ENCODE measurements at places on chromosomes 6 and 20. TPM values are rescaled to one million over a fixed set of nuclear protein-coding genes. Genes with fewer than 3 reads are reported as not detected.

Gene RPS6KA2
- total RNA-seq: 65.1 TPM

- H3K4me1 ChIP-seq: no peaks in the 10 kb centered on the region
- no peak overlapping the region for H3K27ac ChIP-seq
- no peak for DNase-seq
These were observed 67.8 kb downstream of the SYTL3 start for GRCh38 chr6:158717341-158718330.

Gene C6orf141
- 14.2 TPM for total RNA-seq

DNA sequence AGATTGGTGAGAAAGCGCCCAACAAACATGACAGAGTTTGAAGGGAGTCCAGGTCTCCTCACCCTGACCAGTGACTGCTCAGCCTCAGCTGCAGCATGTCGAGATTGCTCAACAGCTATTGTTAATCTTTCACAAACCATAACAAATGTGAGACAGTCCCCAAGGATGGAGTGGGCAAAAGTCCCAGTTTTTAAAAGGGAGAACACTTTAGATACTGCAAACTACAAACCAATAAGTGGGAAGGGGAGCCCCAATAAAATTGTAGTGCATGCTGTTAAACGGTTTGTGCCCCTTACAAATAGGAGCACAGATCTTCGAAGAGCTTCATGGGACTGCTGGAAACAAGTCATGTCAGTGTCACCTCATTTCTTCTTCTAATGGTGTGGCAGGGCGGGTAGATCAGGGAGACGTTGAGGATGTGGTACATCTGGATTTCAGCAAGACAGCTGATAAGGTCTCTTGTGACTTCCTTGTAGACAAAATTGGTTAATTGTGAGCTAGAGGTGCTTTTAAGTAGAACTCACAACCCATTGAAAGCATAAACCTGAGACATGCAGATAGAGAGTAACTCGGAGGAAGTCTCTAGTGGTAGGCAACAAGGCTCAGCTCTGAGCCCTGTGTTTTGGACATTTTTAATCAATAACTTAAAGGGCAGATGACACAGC lies 134.0 kb upstream of the ARMC2 start:
- no peak overlapping the region for H3K4me3 ChIP-seq
- peaks cover 34% of the 10 kb centered on the region for H3K4me1 ChIP-seq
- H3K27me3 ChIP-seq: no peaks in the 10 kb centered on the region
- peak overlapping the region; percentile 55 for H3K27ac ChIP-seq
- H3K36me3 ChIP-seq: no peaks in the 10 kb centered on the region

- H3K4me1 ChIP-seq: no peaks in the 10 kb centered on the region
- no peak for DNase-seq
- H3K36me3 ChIP-seq: no peaks in the 10 kb centered on the region
- H3K4me3 ChIP-seq: no peak overlapping the region
- H3K27ac ChIP-seq: no peak overlapping the region
- H3K27me3 ChIP-seq: no peaks in the 10 kb centered on the region
These were observed 91.2 kb upstream of the SCP2D1 start for GRCh38 chr20:18722371-18722770.

GRCh38 chr6:53065266-53066076 lies at the start of gene FBXO9:
Gene FBXO9 (plus strand): TSS chr6:53065404. CDS start chr6:53065790, 386 bp downstream.
- H3K36me3 ChIP-seq: no peaks in the 10 kb centered on the region
- H3K27me3 ChIP-seq: no peaks in the 10 kb centered on the region
- H3K27ac ChIP-seq: peak within 1 kb of the TSS; percentile 95
- DNase-seq: no peak

DNA sequence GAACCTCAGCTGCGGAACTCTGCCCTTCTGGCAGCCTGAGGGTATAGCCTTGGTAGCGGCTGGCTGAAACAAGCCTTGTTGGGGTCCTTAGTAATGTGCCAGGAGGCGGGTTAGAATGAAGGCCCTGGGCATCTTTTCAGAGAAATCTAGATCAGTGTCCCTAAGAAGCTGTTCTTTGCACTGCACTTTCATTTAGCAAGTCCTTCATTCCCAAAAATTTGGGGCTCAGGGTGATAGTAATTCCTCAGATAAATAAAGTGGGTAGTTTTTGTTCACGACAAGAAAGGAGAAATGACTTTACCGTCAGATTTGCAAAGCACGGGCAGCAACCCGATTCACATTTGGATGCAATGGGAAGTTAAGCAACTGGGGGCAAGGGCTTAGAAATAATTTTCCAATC lies 3.2 kb downstream of the INSM1 start:
- peaks cover 4% of the 10 kb centered on the region for H3K27me3 ChIP-seq
- no peak overlapping the region for H3K27ac ChIP-seq
- DNase-seq: no peak
- no peaks in the 10 kb centered on the region for H3K36me3 ChIP-seq

DNA sequence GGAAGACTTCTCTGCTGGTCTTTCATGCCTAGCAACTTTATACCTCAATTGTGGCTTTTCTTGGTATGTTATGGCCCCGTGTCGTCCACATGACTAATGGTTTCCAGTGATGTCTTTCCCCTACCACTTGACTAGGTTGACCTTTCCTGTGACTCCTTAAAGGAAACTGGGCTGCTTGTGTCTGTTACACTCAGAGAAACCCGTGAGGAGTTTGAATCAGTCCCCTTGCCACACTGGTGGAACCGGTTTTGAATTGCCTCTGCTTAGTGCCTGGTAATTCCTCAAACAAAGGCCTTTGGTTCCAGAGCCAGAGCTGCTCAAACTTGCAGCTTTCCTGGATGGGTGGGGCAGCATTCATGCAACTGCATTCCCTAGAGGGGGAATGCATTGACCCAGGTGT lies 21.9 kb downstream of the ECT2L start:
- H3K27me3 ChIP-seq: no peaks in the 10 kb centered on the region
- peak overlapping the region; percentile 56 for H3K27ac ChIP-seq
- H3K4me3 ChIP-seq: no peak overlapping the region
- no peak for DNase-seq
- no peaks in the 10 kb centered on the region for H3K36me3 ChIP-seq

Gene SLC35D3
- not detected for total RNA-seq

- no peak overlapping the region for H3K4me3 ChIP-seq
- H3K36me3 ChIP-seq: no peaks in the 10 kb centered on the region
- no peak overlapping the region for H3K27ac ChIP-seq
- no peaks in the 10 kb centered on the region for H3K27me3 ChIP-seq
These were observed 540.1 kb upstream of the FLRT3 start for GRCh38 chr20:14877301-14878028.

Gene MPIG6B
- not detected for total RNA-seq

DNA sequence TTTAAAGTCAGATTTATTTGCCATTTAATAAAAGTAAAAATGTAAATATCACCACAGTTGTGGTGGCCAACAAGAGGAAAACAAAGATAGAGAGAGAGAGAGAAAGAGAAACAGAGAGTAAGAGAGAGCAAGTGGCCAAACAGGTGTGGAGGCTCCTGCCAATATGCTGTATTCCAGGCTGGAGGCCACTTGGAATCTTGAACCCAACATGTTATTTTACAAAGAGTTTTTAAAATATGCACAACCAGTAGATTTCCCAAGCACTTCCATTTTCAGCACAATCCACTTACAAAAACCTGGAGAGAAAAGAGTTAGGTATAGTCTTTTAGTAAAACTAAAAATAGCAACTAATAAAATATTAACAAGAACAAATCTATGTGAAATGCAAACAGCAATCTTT lies 1323.1 kb upstream of the CITED2 start:
- H3K4me1 ChIP-seq: no peaks in the 10 kb centered on the region
- H3K27ac ChIP-seq: no peak overlapping the region
- H3K36me3 ChIP-seq: no peaks in the 10 kb centered on the region
- H3K27me3 ChIP-seq: no peaks in the 10 kb centered on the region

DNA sequence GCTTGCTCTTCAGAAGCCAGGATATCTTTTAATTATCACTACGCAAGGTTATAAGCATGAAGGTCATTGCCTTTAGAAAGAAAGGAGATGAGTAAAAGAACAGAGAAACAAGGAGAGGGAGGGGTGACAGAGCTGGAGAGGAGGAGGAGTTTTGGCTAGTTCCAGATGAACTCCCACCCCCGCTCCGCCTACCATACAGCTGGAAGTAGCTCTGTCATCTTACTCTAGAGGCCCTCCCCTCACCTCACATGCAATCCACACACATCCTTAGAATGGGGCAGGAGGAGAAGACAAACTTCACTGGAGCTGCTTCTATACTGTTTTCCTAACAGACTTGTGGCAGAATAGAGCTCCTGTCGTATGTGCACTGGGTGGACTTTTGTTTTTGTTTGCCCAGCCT lies 144.7 kb downstream of the SCML4 start:
- no peak for DNase-seq
- no peaks in the 10 kb centered on the region for H3K36me3 ChIP-seq
- no peak overlapping the region for H3K4me3 ChIP-seq
- peaks cover 13% of the 10 kb centered on the region for H3K4me1 ChIP-seq
- H3K27me3 ChIP-seq: no peaks in the 10 kb centered on the region

GRCh38 chr6:52594221-52594620 lies 17.4 kb upstream of the TRAM2 start:
- no peaks in the 10 kb centered on the region for H3K27me3 ChIP-seq
- H3K4me1 ChIP-seq: peaks cover 31% of the 10 kb centered on the region
- H3K4me3 ChIP-seq: no peak overlapping the region
- no peaks in the 10 kb centered on the region for H3K36me3 ChIP-seq
- H3K27ac ChIP-seq: peak overlapping the region; percentile 67

- DNase-seq: no peak
- no peak overlapping the region for H3K4me3 ChIP-seq
- H3K27me3 ChIP-seq: no peaks in the 10 kb centered on the region
These were observed 67.6 kb downstream of the MRPL14 start for GRCh38 chr6:44059359-44060346.

- no peaks in the 10 kb centered on the region for H3K36me3 ChIP-seq
- H3K27me3 ChIP-seq: peaks cover 17% of the 10 kb centered on the region
- H3K27ac ChIP-seq: no peak overlapping the region
- no peak for DNase-seq
These were observed 425 bp downstream of the FOXA2 start for GRCh38 chr20:22583773-22584521.

- DNase-seq: no peak
- no peaks in the 10 kb centered on the region for H3K27me3 ChIP-seq
- H3K36me3 ChIP-seq: no peaks in the 10 kb centered on the region
- no peak overlapping the region for H3K27ac ChIP-seq
- H3K4me1 ChIP-seq: no peaks in the 10 kb centered on the region
These were observed 48.5 kb downstream of the FNDC1 start for GRCh38 chr6:159217595-159218275.

Gene PHF10
- total RNA-seq: 54.8 TPM

GRCh38 chr6:52333840-52334200 lies 28.1 kb upstream of the PAQR8 start:
- DNase-seq: no peak
- H3K36me3 ChIP-seq: no peaks in the 10 kb centered on the region
- no peaks in the 10 kb centered on the region for H3K27me3 ChIP-seq

GRCh38 chr20:37095599-37096414 lies at the start of gene RBL1:
Gene RBL1 (minus strand): TSS chr20:37095997. CDS start chr20:37095928, 69 bp downstream.
- peaks cover 12% of the 10 kb centered on the region for H3K4me1 ChIP-seq
- H3K36me3 ChIP-seq: no peaks in the 10 kb centered on the region
- H3K27me3 ChIP-seq: no peaks in the 10 kb centered on the region
- peak within 1 kb of the TSS; percentile 59 for H3K4me3 ChIP-seq
- no peak for DNase-seq
- H3K27ac ChIP-seq: peak within 1 kb of the TSS; percentile 70

DNA sequence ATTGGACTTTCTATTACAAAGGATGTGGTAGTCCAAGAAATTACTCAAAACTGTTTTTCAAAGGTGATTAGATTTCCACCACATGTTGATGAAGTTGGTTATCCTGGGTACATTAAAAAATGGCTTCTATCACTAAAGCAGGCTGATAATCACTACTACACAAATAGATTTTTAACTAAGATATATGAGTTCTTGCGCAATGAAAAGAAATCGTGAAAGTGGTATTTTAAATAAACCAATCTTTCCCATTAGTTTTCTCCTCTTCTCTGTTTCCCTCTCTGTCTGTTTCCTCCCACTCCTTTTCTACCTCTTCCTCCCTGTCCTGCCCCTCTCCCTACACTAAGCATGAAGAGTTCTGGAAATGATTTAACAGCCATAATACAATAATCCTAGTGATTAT lies 487.9 kb upstream of the CITED2 start:
- H3K4me3 ChIP-seq: no peak overlapping the region
- no peaks in the 10 kb centered on the region for H3K27me3 ChIP-seq
- no peaks in the 10 kb centered on the region for H3K4me1 ChIP-seq
- H3K27ac ChIP-seq: no peak overlapping the region
- no peaks in the 10 kb centered on the region for H3K36me3 ChIP-seq
- no peak for DNase-seq

DNA sequence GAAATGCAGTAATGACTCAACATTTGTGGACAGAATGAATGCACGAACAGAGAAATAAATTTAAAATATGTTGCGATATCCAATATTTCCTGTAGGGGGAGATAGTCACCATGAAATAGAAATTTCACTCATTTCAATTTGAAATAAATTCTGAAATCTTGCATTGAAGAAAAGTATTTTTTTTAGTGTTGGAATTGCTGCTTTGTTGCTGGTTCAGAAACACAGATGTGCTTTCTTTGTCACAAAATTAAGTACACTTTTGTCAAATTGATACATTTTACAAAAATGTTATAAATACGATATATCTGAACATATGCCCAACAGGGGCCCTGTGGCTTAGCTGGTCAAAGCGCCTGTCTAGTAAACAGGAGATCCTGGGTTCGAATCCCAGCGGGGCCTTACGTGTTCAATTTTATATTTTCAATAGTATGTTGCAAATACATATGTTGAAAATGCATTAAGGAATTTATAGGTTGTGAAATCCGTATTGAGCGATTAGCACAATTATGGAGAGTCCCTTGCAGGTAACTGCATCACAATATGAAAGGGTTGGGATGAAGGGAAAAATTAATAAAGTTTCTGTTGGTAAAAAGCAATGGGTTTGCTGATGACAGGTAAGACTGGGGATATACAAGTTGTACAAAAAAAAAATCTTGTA lies 85.4 kb upstream of the PRSS16 start:
- no peaks in the 10 kb centered on the region for H3K36me3 ChIP-seq
- no peak overlapping the region for H3K27ac ChIP-seq
- H3K4me1 ChIP-seq: no peaks in the 10 kb centered on the region
- no peaks in the 10 kb centered on the region for H3K27me3 ChIP-seq
- no peak for DNase-seq
- H3K4me3 ChIP-seq: no peak overlapping the region

Gene KIF25
- total RNA-seq: not detected

DNA sequence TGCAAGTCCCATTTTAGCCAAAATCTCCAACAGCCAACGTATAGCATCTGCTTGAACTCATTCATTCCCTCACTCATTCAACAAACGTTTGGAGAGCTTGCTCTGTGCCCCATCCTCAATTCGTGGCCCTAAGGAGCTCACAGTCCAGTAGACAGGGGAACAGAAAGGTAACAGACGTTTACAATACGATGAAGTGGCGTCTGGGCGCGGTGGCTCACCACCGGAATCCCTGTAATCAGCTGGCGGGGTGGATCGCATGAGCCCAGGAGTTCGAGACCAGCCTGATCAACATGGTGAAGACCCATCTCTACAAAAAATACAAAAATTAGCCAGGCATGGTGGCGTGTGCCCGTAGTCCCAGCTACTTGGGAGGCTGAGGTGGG lies 790 bp upstream of the E2F1 start:
- no peak for DNase-seq
- peaks cover 19% of the 10 kb centered on the region for H3K4me1 ChIP-seq
- H3K27me3 ChIP-seq: no peaks in the 10 kb centered on the region
- H3K27ac ChIP-seq: peak overlapping the region; percentile 68
- H3K4me3 ChIP-seq: peak overlapping the region; percentile 35
- H3K36me3 ChIP-seq: no peaks in the 10 kb centered on the region

- DNase-seq: no peak
- no peak overlapping the region for H3K27ac ChIP-seq
- H3K36me3 ChIP-seq: no peaks in the 10 kb centered on the region
- no peak overlapping the region for H3K4me3 ChIP-seq
These were observed 4.0 kb downstream of the SIM1 start for GRCh38 chr6:100460650-100461204.
